ENCODE measurements at places on chromosomes 4 and X.

DNA sequence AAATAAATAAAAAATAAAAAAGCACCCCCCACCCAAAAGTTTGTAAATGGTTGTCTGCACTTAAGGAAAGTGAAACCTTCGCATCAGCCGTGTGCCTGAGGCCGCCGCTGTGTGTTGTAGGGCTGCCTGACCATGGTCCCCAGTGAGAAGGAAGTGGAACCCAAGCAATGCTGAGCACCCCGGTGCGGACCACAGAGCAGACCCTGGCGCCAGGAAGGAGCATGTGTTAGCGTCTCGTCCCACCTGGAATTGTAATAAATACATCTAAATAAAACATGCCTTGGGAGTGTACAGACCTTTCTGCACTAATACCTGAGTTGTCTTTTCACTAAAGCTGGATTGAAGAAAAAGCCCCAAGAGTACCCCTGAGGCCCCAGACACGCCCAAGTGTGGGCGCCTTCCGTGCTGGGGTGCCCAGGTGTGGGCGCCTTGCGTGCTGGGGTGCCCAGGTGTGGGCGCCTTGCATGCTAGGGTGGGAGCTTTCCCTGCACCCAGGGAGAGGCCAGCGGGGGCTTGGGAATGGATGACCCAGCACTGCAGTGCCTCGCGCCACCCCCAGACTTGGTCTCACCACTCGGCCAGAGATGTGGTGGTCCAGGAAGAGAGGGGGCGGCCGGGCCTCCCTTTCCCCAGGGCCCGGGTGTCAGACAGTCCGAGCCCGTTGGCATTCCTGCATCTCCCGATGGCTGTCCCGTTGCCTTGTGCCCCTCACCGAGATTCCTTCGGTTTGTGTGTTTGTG lies 33.7 kb downstream of the HTT-AS start:
- peak; percentile 41 for DNase-seq

DNA sequence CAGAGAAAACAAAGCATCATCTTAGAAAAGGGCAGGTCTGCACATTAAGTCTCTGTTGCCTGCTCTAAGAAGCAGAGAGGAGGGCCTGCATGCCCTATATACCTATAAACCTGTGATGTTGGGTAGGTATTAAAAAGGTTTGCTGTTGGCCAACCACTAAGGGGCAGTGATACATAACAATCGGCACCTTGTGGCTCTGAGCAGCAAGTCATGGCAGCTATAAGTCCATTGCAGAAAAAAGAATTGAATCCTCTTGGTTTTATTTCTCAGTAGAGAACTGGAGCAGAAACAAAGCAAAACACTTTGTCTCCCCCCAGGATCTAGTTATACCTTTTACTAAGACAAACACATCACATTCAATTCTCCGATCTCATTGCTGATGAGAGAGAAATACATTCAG lies 1364.4 kb downstream of the STIM2 start:
- DNase-seq, result no peak

- DNase-seq, result no peak
Measured at GRCh38 chr4:149791851-149792250, 23.8 kb downstream of the IQCM start.

GRCh38 chrX:291411-291901 lies 10.3 kb downstream of the PLCXD1 start:
- DNase-seq, result no peak

DNA sequence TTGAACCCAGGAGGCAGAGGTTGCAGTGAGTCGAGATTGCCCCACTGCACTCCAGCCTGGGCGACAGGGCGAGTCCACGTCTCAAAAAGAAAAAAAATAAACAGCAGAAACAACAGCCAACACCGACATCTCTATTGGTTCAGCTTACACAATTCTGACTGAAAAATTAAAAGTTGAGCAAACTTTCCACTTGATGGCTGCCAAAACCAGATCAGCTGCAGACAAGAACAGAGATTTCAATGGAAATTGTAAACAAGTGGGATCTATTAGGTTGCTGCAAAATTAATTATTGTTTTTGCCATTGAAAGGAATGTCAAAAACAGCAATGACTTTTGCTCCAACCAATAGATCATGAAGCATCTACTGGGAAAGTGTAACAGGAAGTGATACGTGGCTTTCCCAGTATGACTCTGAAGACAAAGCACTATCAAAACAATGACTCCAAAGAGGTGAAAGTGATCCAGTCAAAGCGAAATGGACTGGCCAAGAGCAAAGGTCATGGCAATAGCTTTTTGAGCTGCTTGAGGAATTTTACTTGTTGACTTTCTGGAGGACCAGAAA lies 26.3 kb downstream of the UPF3B start:
- DNase-seq, result no peak

- no peak for DNase-seq
Measured at GRCh38 chr4:141435446-141436225, 200.7 kb upstream of the IL15 start.

- DNase-seq, result no peak
Measured at GRCh38 chr4:56575820-56576429, 70.3 kb downstream of the ARL9 start.

DNA sequence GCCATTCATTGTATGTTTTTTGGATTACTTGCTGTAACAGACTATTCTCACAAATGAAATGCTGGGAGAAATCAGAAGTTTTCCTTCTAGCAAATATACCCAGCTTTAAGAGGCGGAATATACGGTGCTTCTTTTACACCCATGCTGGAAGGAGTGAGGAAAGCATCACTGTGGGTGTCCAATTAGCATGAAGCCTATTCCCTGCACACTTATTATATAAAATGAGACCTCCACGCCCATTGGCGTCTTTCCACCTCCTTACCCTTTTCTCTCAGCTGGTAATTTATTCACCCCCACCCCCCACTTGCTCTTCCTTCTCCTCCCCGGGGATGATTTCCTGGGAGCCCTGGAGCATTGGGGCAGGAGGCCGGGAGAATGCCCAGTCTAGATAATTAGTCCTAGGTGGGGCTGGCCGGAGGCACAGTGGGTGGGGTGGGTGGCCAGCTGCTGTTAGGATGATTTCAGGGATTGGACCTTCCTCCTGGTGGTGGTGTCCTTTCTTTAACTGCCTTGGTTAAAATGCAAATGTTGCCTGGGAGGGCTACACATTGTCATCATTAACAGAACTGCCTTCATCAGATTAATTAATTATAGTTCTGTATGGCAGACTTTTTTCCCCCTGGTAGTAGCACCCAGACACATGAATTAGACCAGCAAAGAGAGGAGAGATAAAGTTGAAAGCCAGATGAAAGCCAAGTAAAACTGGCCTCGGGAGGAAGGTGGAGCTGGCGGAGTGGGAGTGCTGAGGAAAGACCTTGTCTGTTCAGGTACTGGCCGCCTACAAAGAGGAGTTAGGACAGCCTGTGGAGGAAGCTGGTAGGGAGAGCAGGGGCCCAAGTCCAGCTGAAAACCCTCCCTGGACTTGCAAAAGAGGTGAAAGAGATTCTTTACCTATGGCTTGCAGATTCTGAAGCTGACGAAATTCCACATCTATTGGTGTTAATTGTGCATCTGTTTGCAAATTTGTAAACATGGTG lies 11.4 kb downstream of the SHROOM2 start:
- DNase-seq, result no peak

Data from coronary artery (tissue), 2 donors.